ENCODE measurements at places on chromosomes 13 and 19.

GRCh38 chr13:88248393-88248792 lies 577.2 kb downstream of the SLITRK5 start:
- DNase-seq, result no peak

DNA sequence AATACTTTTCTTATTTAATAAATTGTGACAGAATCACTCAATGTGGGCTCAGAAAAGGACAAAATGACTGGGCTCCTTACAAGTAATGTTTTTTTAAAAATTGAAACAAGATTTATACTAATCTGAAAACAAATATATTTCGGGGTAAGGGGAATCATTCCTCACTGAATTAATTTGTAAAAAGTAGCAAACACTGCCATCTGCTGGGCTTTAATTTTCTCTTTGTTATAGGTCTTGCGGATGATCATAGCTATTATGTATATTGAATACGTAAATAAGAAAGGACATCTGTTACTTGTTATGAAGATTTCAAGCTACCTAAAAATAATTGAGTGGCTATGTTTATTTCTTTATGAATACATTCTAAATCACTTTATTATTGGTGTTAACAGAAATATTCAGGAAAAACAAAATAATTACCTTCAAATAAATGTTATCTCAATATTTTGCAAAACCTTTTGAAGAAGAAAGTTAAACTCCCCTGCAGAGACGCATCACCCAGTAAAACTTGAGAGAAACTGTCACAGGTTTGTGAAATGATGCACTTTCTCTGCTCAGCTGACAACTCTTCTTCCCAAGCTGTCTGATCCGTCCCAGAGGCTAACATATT lies 17.8 kb upstream of the ENOX1 start:
- DNase-seq, result peak; percentile 27

DNA sequence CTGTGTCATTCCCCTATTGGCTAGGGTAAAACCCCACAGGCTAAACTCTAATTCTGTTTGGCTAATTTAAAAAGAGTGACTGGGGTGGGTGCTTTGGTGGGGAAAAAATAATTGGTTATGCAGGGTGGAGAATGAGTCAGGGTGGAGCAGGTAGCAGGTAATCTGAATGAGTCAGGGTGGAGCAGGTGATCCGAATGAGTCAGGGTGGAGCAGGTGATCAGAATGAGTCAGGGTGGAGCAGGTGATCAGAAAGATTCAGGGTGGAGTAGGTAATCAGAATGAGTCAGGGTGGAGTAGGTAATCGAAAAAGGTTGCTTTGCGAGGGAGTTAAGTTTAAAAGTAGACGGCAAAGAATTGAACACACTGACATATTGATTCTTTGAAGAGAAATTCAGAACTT lies 1218.8 kb upstream of the ATXN8OS start:
- DNase-seq, result no peak

DNA sequence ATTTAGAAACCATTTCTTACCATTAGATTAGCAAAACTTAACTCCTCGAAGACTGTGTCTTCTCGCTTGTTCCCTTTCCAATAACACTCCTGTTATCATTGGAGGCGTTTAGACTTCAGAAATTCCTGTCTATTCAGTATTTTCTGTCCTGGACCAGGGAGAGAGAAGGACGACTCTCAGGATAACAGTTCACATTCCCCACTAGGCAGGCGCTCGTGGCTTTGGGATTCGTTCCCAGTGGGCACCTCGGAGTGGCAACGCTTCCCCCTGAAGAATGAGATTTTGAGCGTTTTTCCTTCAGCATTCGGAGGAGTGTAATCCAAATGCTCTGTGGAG lies 429 bp upstream of the ZNF225 start:
- DNase-seq, result no peak

DNA sequence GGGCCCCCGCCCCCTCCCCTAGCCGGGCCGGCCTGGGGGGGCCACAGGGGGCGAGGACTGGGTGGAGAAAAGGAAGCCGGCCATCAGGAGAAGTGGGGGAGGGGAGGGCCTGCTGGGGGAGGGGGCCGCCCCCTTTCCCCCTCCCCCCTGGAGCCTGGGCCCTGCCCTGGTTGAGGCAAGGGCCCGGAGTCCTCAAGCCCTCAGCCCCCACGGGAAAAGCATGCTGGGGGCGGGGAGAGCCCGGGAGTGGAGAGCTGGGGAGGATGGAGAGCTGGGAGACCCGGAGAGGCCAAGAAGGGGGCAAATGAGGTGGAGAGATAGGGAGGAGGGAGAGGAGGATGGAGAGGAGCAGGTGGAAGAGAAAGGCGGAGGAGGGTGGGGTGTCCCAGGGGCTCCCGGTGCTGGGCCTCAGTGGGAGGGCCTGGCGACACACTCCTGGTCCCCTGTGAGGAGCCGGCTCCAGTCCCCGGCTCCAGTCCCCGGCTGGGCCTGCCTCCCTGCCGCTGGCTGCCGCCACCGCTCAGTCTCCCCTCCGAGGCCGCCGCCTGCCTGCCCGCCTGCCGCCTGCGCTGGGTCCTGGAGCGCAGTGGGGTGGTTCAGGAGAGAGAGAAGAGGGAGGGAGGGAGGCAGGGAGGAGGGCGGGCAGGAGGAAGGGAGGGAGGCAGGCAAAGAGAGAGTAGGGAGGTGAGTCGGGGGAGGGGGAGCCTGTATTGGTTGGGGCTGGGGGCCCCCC lies at the start of gene GRIK5:
GRIK5 (minus strand) TSS at position 588 of the 733 bp plus-strand sequence. CDS start 4,436 bp downstream, outside the sequence.
- DNase-seq, result no peak
